Neural crest cell (in vitro differentiated cells): ENCODE measurements at places on chromosomes 6 and 20.

- no peak for DNase-seq
These were observed 489.8 kb upstream of the SOX4 start for GRCh38 chr6:21103626-21104224.

DNA sequence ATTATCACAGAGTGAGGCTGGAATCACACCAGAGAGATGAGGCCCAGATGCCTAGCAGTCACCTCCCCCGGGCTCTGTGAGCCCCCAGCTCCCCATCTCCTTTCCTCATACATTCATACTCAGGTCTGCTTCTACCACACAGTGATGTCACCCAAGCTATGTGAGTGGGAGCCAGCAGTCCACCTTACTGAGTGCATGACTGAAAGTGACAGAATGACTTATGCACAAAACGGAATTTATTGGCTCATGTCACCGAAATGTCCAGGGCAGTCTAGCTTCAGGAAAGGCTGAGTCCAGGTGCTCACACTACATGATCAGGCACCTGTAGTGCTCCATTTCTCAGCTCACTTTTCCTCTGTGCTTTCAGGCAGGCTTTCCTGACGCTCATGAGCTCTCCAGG lies 36.7 kb upstream of the CCN6 start:
- no peak for DNase-seq

- DNase-seq = no peak
These were observed 516.3 kb upstream of the CHD6 start for GRCh38 chr20:42134265-42135098.

GRCh38 chr20:33521461-33521860 lies 31.6 kb downstream of the CBFA2T2 start:
- DNase-seq = no peak

DNA sequence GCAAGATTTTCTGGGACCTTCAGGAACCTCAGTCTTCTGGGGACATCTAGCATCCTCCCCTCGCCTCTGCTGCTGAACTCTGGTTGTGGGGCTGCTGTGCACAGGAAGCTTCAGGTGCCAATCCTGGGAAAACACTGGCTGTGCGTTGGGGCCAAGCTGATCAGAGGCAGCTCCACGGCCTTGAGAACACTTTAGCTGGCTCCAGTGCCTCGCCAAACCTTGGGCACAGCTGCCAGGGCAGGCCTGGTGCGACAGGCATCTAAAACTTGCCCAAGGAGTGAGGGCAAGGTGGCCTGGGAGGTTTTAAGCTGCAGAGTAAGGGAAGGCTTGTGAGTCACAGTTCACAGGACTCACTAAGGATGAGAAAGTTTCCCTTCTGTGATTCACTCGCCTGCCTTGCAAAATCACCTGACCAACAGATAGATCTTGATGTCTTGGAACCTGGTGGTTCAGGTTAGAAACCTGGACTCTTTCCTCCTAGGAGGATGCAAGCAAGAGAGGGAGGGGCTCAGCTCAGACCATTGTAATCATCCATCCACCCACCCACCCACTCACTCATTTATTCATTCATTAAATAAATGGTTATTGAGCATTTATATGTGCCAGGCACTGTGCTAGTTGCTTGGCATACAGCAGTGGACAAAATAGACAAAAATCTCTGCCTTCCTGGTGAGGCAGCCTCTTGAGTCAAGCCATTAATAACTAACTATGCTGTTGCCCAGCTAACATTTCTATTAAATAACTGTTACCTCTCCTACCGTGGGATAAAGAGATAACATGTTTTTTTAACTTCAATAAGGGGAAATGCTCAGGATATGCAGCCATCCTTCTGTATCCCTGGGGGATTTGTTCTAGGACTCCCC lies 2.5 kb upstream of the SPATS1 start:
- no peak for DNase-seq

DNA sequence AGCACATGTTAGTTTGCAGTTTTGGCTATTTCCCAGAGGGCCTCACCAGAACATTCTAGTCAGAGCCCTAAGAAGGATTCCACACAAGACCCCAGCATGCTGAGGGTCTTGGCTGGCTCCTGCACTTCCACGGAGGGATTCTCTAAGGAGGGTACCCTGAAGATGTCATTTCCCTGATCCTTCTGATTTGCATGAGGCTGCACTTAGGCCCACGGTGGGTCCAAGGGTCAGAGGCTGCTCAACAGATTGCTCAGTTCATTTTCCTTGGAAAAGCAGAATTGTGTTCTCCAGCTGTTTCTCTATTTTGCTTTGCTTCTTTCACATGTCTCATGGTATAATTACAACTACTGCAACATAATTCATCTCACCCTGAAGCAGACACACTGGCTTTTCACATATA lies 22.2 kb downstream of the PREP start:
- DNase-seq = no peak

DNA sequence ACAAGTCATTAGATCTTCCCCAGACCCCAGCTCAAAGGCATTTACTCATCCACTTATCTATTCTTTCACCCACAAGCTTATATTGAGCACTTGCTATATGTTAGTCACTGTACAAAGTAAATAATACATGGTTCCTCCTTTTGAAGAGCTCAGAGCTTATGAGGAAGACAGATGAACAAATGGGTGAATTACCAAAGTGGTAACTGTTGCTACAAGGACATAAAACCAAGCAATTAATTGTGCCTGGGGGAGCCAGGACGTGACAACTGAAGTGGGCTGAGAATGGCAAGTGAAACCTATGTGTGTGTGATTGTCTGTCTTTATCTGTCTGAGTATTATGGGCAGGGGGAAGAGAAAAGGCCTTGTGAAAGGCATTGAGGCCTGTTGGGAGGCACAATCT lies 45.6 kb upstream of the AKIRIN2 start:
- DNase-seq = no peak

GRCh38 chr20:35709259-35709658 lies 10.1 kb downstream of the ROMO1 start:
- no peak for DNase-seq

DNA sequence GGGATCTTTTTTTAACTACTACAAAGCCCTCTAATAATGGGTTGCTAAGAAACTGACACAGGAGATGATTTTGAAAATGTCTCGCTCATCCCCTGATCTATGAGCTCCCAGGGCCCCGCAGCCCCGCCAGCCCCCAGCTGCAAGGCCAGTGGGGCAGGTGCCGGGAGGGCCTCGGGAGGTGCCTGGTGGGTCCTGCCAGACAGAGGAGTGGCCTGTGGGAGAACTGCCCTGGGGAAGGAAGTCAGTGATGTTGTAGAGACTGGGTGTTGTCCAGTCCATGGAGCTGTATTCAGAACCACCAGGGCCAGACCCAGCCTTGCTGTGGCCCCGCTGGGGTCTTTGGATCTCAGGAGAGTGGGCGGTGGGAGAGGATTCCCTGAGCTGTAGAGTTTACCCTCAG lies 258.7 kb downstream of the TAF4 start:
- DNase-seq = no peak

- no peak for DNase-seq
These were observed 366.9 kb upstream of the BTBD3 start for GRCh38 chr20:11550657-11551338.

DNA sequence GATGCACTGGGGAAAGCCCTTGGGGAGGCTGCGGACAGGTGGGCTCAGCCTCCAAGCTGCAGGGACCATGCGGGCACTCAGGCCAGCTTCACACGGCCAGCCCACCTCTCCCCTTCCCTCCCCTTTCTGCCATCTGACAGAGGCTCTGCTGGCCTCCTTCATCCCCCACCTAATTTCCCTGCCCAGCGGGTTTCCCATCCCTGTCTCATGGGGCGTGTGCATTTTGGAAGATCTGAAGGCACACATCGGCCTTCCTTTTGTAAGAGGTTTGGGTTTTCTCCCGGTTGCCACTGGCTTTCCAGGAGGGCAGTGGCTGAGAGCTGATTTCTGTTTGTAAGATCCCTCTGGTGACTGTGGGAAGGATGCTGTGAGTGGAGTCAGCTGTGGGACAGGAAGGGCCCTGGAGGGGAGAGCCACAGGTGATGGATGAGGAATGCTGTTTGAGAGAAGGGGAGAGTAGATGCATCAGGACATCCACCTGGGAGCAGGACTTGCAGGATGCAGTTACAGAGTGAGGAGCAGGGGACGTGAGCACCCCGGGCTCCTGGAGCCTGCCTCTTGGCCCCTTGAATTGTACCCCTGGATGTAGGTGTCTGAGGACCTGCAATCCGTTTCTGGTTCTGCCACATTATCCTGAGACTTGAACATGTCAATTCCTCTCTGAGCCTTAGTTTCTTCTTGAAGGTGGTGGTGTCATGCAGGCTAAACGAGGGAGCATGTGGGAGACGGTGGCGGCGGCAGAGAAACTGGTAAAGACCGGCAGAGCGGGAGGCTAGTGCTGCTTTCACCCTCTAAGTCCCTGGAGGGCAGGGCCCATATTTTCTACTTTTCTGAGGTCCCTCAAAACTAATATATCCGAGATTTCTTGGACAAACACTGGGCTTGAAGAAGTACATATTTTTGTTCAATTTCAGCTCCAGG lies 5.9 kb upstream of the TUBB1 start:
- no peak for DNase-seq

DNA sequence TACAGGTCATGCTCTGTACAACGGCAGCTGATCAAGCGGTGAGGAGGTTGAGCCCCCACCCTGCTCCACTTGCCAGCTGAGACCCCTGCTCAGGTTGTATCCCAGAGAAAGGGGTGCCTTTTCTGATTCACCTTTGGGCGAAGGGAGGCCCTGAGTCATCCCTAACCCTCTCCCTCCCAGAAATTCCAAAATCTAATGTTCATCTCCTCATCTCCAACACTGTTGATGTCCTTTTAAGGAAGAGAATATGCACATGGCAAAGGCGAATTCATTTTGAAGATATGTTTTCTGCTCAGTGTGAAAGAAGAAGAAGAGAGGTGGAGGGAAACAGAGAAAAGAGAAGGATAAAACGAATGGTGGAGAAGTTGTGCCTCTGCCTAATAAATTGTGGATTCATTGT lies 120.5 kb downstream of the SCML4 start:
- DNase-seq = no peak

DNA sequence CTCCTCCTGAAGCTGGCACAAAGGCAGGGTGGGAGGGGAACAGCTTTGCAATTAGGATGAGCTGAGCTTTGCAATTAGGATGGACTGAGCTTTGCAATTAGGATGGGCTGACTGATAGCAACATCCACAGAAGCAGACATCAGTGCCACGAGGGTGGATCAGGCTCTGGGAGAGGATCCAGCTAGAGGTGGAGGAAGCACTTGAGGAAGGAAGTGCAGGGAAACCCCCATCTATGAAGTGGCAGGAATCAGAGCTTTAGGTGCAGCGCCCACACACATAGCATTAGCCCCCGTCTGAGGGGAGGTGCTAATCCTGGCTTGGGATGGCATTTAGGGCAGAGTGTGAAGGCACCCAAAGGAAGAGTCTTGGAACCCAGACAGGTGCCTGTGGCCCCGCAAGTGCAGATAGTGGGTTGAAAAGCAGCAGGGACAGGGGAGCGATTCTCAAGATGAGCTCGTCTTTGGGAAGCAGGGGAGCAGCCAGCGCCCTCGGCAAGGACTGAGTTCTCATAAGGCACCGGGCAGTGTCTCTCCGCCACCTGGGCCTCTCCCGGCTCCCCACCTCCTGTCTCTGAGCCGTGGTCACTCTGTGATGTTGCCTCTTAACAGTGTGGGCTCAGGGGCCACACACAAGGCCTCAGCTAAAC lies 12.0 kb upstream of the THBS2 start:
- no peak for DNase-seq

DNA sequence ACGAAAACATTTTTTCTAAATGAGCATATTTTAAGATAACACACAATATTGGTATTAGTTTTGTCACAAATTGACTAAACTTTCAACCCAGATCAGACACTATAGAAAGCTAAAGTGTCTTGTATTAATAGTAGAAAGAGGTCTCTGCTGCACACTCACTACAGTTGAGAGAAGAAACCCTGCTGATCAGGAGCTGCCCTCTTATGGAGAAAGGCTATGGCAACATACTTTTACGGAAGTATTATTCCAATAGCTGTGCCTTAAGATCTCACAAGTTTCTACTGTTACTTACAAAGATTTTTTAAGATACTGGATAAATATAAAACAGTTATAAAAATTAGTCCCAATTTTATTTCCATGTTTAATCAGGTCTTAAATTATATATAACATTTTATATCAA lies 155.7 kb downstream of the RIMS1 start:
- DNase-seq = no peak

- no peak for DNase-seq
These were observed 90.2 kb downstream of the PREX1 start for GRCh38 chr20:48737434-48738093.

GRCh38 chr6:129672881-129673631 lies 36.9 kb downstream of the ARHGAP18 start:
- DNase-seq = no peak

- DNase-seq = peak; percentile 5
These were observed 423.3 kb downstream of the QKI start for GRCh38 chr6:163837691-163838431.

- DNase-seq = no peak
These were observed 33.5 kb upstream of the DLGAP4 start for GRCh38 chr20:36272547-36273220.

DNA sequence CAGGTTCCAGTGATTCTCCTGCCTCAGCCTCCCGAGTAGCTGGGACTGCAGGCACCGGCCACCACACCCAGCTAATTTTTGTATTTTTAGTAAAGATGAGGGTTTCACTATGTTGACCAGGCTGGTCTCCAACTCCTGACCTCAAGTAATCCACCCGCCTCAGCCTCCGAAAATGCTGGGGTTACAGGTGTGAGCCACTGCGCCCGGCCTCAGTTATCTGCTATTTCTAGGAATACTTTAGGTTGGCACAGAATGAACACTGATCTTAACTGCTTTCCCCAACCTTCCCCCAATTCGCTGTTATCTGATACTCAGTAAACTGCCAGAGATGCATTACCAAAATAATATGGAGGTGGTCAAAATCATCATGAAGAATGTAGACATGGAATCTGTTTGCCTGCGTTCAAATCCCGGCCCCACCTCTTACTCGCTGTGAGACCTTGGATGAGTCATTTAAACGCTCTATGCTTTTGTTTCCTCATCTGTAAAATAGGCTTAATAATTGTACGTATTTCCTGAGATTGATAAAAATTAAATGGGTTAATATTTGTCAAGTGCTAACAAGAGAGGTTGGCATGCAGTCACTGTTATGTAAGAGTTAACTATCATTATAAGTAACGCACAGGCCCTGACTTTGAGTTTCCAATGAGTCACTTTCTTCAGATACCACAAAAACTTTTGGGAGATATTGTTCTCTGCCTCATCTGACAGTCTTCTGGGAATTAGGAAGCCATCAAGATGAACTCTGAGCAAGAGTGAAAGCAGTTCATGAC lies 44.5 kb upstream of the NCOA3 start:
- DNase-seq = no peak
